ENCODE measurements at places on chromosomes 11 and 22. TPM values are rescaled to one million over a fixed set of nuclear protein-coding genes. Genes with fewer than 3 reads are reported as not detected.

DNA sequence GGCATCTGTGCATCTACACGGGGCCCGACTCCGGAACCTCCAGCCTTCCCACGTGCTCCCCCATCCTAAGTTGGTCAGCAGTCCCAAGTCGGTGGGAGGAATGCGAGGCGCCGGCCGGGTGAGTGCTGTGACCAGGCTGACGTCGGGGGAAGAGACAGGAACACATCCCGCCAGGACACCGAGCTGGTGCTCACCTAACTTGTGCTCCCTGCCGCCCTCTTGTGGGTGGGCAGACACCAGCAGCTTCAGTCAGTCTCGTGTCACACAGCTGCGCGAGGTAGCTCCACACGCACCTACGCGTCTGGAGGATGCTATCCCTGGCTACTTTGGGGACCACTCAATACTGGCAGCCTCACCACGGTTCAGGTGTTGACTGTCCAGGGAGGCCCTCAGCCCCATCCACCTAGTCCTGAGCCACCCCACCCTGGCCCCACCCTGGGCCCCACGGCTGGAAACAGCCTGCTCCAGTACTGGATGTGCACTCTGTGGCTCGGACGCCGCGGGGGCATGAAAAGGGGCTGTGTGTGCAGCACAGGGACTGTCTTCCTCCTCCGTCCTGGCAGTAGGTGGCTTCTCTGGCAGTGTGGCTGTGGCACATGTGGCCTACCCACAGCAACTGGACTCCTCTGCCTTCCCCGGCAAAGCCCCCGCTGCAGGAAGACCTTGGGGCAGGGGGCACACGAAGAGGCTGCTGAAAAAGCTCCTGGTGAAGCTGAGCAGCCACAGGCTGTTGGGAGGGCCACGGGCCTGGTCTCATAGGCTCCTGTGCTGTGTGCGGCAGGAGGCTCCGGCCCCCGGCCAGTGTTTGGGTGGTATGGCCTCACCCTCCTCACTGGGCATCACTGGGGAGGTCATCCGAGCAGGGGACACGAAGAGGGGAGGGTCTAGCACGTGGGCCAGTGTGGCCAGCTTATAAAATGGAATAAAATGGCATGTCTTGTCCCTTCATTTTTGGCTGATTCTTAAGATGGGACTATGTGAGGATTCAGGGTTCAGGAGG is 11.2 kb upstream of the BID start:
- no peak for DNase-seq

DNA sequence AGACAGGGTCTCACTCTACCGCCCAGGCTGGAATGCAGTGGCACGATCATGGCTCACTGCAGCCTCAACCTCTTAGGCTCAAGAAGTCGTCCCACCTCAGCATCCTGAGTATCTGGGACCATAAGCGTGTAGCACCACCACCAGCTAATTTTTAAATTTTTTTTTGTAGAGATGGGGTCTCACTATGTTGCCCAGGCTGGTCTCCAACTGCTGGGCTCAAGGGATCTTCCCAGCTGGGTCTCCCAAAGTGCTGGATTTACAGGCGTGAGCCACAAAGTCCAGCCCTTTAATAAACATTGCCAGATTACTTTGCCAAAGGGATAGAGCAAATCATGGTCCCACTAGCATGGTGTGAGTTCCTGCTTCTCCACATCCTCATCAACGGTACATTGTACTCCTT is 45.6 kb downstream of the KMT5B start:
- no peak for DNase-seq

GRCh38 chr11:95515371-95515770 is 274.2 kb downstream of the FAM76B start:
- no peak for DNase-seq

DNA sequence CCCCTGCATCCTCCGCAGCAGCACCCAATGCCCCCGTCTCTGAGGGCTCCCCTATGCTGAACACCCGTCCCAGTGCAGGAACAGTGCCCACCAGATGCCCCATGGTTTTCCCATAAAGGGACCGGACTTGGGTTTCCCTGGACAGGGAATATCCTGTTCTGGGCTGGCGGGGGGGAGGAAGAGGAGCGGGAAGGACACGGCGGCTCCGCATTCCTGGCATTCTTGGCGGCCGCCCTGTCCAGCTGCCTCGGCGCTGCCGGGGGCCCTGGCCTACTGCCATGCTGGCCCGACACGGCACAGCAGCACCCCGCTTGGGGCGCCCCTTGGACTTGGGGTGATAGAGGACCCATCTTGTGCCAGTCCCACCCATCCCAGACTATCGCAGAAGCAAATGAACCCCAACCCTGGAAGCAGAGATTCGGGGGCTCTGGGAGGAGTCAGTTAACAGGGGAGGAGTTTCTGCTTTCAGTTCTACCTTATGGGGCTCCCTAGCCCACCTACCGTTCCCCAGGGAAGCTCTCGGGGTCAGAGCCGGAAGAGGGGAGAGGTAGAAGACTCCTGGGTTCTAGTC is 23.7 kb upstream of the CBX7 start:
- DNase-seq, result no peak

DNA sequence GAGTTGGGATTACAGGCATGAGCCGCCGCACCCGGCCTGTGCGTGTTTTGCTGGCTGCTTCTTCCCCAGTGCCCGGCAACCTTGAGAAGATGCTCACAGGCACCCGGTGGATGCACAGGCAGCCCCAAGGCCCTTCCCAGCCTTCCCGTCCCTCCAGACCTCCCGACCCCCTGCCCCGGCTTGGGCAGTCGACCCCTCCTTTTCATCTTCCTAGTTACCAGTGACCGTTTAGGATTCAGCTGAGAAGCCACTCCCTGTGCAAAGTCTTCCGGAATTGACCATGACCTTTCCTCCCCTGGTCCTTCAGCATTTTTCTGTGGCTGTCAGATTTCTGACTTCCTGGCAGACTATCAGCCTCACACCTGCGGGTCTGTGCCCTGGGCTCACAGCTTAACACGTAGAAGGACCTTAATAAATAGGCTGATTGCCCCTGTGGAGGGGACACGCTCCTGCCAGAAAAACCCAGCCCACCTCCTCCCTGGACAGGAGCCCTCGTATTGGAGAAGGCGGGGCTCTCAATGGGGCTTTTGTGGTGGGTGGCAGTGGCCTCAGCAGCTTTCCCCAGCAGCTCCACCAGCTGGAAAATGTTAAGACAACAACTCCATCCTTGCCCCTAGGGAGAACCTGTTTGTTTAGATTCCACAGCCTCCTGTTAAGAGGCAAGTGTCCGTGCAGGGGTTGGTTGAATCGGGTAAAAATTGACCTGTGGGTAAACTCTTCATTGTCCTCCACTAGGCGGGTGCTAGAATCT is 10.4 kb upstream of the ANO1 start:
- DNase-seq, result no peak

- DNase-seq, result peak; percentile 72
These were observed 10.8 kb upstream of the OR51L1 start for GRCh38 chr11:4983841-4984240.

DNA sequence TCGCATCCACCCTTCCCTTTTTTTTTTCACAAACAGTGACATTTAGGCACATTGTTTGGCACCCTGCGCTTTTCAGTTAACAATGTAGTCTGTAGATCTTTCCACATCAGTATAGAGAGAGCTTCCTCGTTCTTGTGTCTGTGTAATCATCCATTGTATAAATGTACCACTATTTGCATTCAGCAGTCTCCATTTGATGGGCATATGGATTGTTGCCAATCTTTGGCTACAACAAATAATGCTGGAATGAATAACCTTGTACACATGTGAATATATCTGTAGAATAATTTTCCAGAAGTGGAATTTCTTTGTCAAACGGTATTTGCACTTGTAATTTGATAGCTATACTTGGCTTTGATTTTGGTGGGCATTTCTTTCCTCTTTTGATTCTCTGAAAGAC is 17.1 kb downstream of the MPEG1 start:
- no peak for DNase-seq

The GGT5 gene
- 16.4 TPM for polyA plus RNA-seq

All from left renal pelvis (tissue), 4 donors.